ENCODE measurements at places on chromosomes 12 and 14. TPM values are rescaled to one million over a fixed set of nuclear protein-coding genes. Genes with fewer than 3 reads are reported as not detected.

TMEM229B gene
- total RNA-seq = 4.2 TPM

IFNG-AS1 gene
- total RNA-seq = not detected

LRFN5 gene
- total RNA-seq = 4.1 TPM

RHEBL1 gene
- not detected for total RNA-seq

SMIM41 gene
- total RNA-seq = 2.9 TPM

RILPL1 gene
- 47.2 TPM for total RNA-seq

RPL10L gene
- not detected for total RNA-seq

CAPZA3 gene
- total RNA-seq = not detected

LRRC10 gene
- total RNA-seq = not detected

MTHFD1 gene
- total RNA-seq = 37.7 TPM

MANSC1 gene
- total RNA-seq = 22.9 TPM

LRP1-AS gene
- not detected for total RNA-seq

SERPINA9 gene
- not detected for total RNA-seq

MYF5 gene
- not detected for total RNA-seq

ASCL1 gene
- not detected for total RNA-seq

OTX2 gene
- not detected for total RNA-seq

CMA1 gene
- total RNA-seq = 2.6 TPM

DEPDC4 gene
- total RNA-seq = not detected

KRT72 gene
- total RNA-seq = not detected

SCNN1A gene
- total RNA-seq = 1.5 TPM

OR6J1 gene
- not detected for total RNA-seq

ITFG2 gene
- 18.6 TPM for total RNA-seq

RHOF gene
- 13.3 TPM for total RNA-seq

DIO2 gene
- total RNA-seq = 28.2 TPM

OLR1 gene
- total RNA-seq = 1.2 TPM

ZNF385A gene
- 32.6 TPM for total RNA-seq

ADAM20 gene
- total RNA-seq = 0.63 TPM

KRT85 gene
- not detected for total RNA-seq

GUCY2C gene
- not detected for total RNA-seq

TMPRSS12 gene
- total RNA-seq = not detected

TEP1 gene
- total RNA-seq = 18.7 TPM

CMKLR1 gene
- total RNA-seq = 12.8 TPM

GYS2 gene
- not detected for total RNA-seq

CFAP54 gene
- total RNA-seq = 4.8 TPM

RFX4 gene
- not detected for total RNA-seq

PPP4R4 gene
- 0.19 TPM for total RNA-seq
